Activated naive CD4-positive, alpha-beta T cell treated with anti-CD3 and anti-CD28 coated beads, Interleukin-2, amount 50 U/mL, for 72 hours (primary cell): ENCODE measurements at places on chromosomes 5 and 9. TPM values are rescaled to one million over a fixed set of nuclear protein-coding genes. Genes with fewer than 3 reads are reported as not detected.

ZNF483 gene
- total RNA-seq = 8.2 TPM

NOXA1 gene
- 1.5 TPM for total RNA-seq

RALGPS1 gene
- total RNA-seq = 13.8 TPM

HTR1A gene
- not detected for total RNA-seq

GRAMD2B gene
- total RNA-seq = 9.6 TPM

EIF4E1B gene
- not detected for total RNA-seq

QRFP gene
- not detected for total RNA-seq
